ENCODE measurements at places on chromosomes 3 and 15. TPM values are rescaled to one million over a fixed set of nuclear protein-coding genes. Genes with fewer than 3 reads are reported as not detected.

The TFRC gene
- polyA plus RNA-seq: 62.5 TPM

The CADM2 gene
- polyA plus RNA-seq: 0.57 TPM

The TLR9 gene
- polyA plus RNA-seq: 0.36 TPM

The CYP1A1 gene
- polyA plus RNA-seq: not detected

The TMC3 gene
- polyA plus RNA-seq: 0.24 TPM

The SLC28A2 gene
- 0.59 TPM for polyA plus RNA-seq

The CHRFAM7A gene
- polyA plus RNA-seq: 5.3 TPM

The SLC25A20 gene
- polyA plus RNA-seq: 18.2 TPM

The FES gene
- polyA plus RNA-seq: 17.3 TPM

The SYNPR gene
- polyA plus RNA-seq: not detected

The PTPN23 gene
- polyA plus RNA-seq: 34.4 TPM

The CHST2 gene
- polyA plus RNA-seq: 27.4 TPM

The CTDSPL gene
- 113 TPM for polyA plus RNA-seq

The PLA2G4F gene
- polyA plus RNA-seq: 37.4 TPM

The PPM1M gene
- 18.1 TPM for polyA plus RNA-seq

The MORC1 gene
- 0.64 TPM for polyA plus RNA-seq

The C3orf85 gene
- polyA plus RNA-seq: 16.6 TPM

The AVEN gene
- 14.4 TPM for polyA plus RNA-seq

The LDHAL6B gene
- polyA plus RNA-seq: 0.10 TPM

The LRRIQ4 gene
- polyA plus RNA-seq: not detected

The ARL8B gene
- 69.2 TPM for polyA plus RNA-seq

The CYP1A2 gene
- 0.21 TPM for polyA plus RNA-seq

The ZFYVE19 gene
- 25.8 TPM for polyA plus RNA-seq

The COMMD2 gene
- 58.4 TPM for polyA plus RNA-seq

The CALML4 gene
- 33.6 TPM for polyA plus RNA-seq

The SPATA12 gene
- polyA plus RNA-seq: not detected

The KBTBD13 gene
- 0.09 TPM for polyA plus RNA-seq

The GPR171 gene
- polyA plus RNA-seq: not detected

The CPOX gene
- 23.3 TPM for polyA plus RNA-seq

Measured in renal pelvis (tissue), 12 donors.